Endothelial cell of umbilical vein (primary cell): ENCODE measurements at places on chromosomes 11 and 22.

GRCh38 chr22:38569181-38569971, 607 bp downstream of the DMC1 start:
- no peak for DNase-seq

- DNase-seq, result peak; percentile 36
Measured at GRCh38 chr11:14418801-14419417, 59.9 kb upstream of the RRAS2 start.

GRCh38 chr11:64743591-64744543, at the start of gene RASGRP2:
TSS of gene RASGRP2 (minus strand) at chr11:64744142. CDS start at chr11:64742866, 1,276 bp downstream.
- DNase-seq, result peak; percentile 30

DNA sequence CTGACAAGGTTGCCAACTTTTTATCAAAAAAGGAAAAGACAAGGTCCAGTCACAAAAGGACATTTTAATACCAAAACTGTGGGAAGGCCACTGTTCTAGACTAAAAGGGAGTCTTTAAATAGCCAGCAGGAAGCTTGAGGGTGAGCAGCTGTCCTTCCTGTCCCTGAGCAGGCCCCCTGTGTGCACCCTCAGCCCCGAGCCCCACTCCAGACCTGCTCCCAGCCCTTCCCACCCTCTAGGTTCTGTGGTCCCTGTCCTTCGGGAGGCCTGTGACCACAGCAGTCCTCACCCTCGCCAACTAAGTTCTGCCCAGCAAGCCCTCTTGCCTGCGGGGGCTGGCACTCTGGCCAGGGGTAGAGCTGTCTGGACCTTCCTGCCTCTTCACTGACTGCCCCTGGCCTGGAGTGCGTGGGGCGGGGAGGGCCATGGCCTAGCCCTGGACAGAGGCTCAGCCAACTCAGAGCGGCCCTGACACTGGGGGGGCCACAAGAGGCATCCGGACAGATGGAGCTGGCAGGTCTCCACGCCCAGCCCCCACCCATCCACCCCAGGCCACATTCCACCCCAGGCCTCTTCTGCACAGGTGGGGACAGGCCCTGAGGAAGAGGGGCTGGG, 1.6 kb upstream of the PLXNB2 start:
- DNase-seq, result no peak

DNA sequence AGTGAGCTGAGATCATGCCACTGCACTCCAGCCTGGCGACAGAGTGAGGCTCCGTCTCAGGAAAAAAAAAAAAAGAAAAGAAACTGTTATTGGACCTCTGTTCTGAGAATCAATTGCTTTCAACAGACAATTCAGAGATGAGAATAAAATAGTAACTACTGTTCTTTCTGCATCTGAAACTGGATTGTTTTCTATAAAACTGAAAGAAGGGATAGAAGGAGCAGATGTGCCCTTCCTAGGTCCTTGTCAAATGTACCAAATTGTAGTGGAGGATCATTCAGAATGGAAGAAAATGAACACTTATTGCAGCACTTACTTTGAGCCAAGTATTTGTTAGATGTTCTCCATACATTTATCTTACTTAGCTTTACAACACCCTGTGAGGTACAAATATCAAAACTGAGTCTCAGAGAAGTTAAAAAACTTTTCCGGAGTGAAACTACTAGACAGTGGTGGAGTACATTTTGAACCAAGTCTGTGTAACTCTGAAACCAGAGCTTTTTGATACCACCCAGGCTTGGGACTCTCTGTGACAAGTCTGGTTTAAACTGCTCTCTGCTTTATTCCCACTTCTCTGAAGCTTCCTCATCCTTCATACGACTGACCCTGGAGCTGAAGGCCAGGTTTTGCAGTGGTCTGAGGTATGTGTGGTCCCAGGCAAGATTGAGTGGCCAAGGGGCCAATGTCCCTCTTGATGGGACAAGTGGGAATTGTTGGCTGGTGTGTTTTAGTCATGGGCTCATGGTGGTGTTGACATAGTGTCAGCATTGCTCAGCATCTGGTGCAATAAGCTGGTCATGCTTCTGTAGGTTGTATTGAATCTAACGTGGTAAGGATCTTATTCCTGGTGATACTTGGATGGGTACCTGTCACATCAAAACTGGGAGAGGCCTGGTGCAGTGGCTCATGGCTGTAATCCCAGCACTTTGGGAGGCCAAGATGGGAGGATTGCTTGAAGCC, 48.2 kb upstream of the CCDC134 start:
- no peak for DNase-seq
